Fibroblast of pulmonary artery (primary cell): ENCODE measurements at places on chromosomes 6 and 20.

GRCh38 chr20:25286917-25287316, 39.0 kb downstream of the PYGB start:
- DNase-seq: no peak

GRCh38 chr6:28226460-28226859, 1.4 kb downstream of the ZSCAN9 start:
- no peak for DNase-seq

DNA sequence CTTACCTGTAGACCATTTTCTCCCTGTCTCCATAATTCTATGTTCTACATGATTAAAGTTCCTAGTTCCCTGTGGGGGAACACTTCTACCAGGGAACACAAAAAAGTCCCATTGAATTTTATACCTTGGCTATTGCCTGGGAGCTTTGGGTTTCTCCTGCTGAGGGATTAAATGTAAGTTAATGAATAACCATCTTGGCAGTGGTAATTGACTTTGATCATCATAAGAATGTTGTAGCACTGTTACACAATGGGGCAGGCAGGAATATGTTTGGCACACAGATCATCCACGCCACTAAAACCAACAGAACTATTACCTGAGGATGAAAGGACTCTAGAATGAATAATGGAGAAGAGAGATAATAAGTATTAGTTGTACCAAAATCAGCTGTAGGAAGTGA, 1106.2 kb upstream of the GJE1 start:
- DNase-seq: no peak

DNA sequence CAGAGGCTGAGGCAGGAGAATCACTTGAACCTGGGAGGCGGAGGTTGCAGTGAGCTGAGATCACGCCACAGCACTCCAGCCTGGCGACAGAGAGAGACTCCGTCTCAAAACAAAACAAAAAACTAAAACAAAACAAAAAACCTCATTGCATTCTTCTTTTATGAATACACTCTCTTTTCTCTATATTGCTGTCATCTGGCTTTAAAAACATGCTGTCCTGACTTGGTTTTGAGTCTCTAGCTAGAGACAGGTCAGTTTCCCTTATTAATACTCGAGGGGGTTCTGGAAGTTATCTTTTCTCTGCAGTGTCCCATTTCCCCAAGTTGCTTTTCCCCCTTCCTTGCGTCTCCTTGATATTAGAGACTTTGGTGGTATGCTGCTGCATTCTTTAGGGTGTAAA, 50.9 kb downstream of the RIOK1 start:
- no peak for DNase-seq

DNA sequence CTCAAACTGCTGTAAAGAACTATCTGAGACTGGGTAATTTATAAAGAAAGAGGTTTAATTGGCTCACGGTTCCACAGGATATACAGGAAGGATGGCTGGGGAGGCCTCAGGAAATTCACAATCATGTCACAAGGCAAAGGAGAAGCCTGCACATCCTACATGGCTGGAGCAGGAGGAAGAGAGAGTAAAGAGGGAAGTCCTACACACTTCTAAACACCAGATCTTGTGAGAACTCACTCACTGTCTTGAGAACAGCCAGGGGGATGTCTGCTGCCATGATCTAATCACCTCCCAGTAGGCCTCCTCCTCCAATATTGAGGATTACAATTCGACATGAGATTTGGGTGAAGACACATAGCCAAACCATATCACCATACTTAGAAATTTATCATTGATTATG, 1307.0 kb upstream of the GJE1 start:
- no peak for DNase-seq

DNA sequence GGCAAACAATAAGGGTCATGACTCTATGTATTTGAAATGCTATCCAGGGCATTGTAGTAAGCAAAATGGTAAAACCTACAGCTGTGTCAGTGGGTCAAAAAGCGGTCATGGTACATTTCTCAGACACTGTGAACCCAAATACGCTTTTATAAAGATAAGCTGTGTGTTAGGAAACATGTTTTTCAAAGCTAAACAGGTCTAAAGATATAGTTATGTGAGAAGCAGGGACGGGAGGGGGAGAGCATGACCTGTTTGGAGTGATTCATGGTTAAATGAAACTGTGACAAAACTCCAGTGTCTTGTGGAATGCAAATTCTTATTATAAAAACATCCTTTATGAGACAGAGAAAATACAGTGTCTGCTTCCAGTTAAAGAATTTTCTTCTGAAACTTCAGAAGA, 205.4 kb upstream of the BMP2 start:
- peak; percentile 92 for DNase-seq

DNA sequence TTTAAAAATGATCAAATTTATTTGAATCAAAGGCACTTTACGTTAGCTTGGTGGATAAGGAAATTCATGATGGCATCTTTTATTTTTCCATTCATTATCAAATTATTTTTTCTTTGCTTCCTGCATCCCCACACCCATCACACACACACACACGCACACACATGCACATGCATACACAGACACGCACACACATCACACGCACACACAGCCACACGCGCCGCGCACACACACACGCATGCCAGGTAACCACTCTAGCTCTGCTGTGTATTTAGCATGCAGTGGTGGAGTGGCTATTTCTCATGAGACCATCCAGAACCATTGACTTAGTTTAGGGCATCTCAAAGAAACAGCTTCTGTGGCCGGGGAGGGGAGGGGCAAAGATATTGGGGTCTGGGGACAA, 47.0 kb downstream of the GNAS start:
- DNase-seq: no peak

DNA sequence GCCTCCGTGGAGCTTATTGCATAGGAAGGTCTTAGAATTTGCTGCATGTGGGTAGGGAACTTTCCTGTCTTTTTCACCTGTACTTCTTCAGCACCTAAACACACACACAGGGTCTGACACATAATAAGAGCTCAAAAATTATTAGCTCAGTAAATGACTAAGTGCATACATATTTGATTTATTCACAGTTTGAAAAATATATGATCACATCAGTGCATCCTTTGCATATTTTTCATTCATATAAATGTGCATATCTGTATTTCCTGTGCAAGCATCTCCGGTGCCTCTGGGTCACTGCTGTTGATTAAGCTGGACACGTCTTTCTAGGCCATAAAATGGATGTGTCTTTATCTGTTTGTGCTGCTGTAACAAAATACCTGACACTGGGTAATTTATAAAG, 234.7 kb downstream of the UST start:
- no peak for DNase-seq

- DNase-seq: no peak
These were observed 27.4 kb downstream of the CDC40 start for GRCh38 chr6:110207652-110208051.

DNA sequence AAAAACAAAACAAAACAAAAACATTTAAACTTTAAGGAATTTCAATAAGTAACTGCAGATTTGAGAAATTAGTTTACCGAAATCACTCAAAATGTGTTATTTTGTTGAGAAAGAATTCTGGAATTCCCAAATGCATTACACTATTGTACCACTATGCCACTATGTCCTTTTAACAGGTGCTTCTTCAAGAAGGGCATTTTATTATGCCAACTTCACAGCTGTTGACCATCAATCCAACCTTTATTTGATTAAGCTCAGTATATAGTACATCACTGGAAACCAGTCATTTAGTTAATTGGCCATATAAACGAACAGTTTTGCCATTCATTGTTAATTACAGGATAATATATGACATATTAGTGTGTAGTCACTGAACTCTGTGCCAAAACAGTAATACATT, 221.7 kb downstream of the ARHGAP18 start:
- no peak for DNase-seq

- DNase-seq: no peak
These were observed 67.4 kb downstream of the IGF2R start for GRCh38 chr6:160036331-160036695.

DNA sequence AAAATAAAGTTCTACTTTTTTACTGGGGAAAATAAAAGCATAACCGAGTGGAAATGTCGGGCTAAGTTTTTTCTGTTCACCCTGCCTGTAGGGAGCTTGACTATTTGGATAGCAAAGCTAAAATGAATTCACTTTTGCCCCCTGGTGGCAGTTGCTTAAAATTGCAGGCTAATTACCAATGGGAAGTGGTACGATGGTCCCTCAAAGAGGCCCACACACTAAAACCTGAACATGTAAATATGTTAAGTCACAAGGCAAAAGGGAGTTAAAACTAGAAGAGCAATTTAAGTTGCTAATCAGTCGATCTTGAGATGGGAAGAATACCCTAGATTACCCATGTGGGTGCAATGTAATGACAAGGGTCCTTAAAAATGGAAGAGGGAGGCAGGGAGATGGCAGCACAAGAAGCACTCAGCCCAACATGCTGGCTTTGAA, 916 bp upstream of the SUN5 start:
- DNase-seq: peak; percentile 12

DNA sequence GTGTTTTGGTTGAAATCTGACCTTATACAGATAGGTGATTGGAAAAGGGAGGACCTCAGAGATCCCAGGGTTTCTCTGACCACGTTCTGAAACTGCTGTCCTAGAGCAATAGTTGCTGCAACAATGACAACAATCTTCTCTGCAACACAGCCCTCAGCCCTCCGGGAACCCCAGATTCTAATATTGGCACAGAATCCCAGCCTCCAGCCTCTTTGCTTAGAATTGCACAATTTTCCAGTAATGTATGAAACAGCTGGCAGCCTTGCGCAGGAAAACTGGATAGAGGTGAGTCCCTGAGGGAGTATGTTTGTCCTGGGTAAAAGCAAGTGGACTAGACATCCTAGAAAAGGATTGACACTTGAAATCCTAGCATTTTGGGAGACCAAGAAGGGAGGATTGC, 30.4 kb upstream of the PNRC1 start:
- peak; percentile 92 for DNase-seq

- no peak for DNase-seq
These were observed 97.9 kb upstream of the NEDD9 start for GRCh38 chr6:11330413-11330760.

GRCh38 chr20:40763646-40764295, 74.7 kb upstream of the MAFB start:
- DNase-seq: no peak

GRCh38 chr6:134295953-134296553, 21.9 kb downstream of the SGK1 start:
- DNase-seq: peak; percentile 100

- DNase-seq: peak; percentile 23
These were observed 67.7 kb upstream of the SPTLC3 start for GRCh38 chr20:12941025-12941424.
